Activated naive CD8-positive, alpha-beta T cell treated with anti-CD3 and anti-CD28 coated beads for 36 hours (primary cell): ENCODE measurements at places on chromosomes 6 and 20. TPM values are rescaled to one million over a fixed set of nuclear protein-coding genes. Genes with fewer than 3 reads are reported as not detected.

The CD2AP gene
- total RNA-seq: 35.7 TPM

The ZNF831 gene
- total RNA-seq: 6.9 TPM

The GNRH2 gene
- total RNA-seq: 1.1 TPM

The SHLD1 gene
- 6.9 TPM for total RNA-seq

The POU5F1 gene
- not detected for total RNA-seq

The SLCO4A1 gene
- 56.9 TPM for total RNA-seq

The OR2B6 gene
- not detected for total RNA-seq

The NRSN2 gene
- 11.2 TPM for total RNA-seq

The LY6G6C gene
- total RNA-seq: not detected

The CLVS2 gene
- not detected for total RNA-seq

The SYNE1 gene
- 21.9 TPM for total RNA-seq

The RBBP8NL gene
- not detected for total RNA-seq

The EPHA7 gene
- total RNA-seq: not detected

The PCK1 gene
- total RNA-seq: not detected

The SNPH gene
- total RNA-seq: 3.2 TPM

The RTEL1 gene
- total RNA-seq: 43.9 TPM

The SYNJ2 gene
- 29.4 TPM for total RNA-seq

The SAMD3 gene
- 3.3 TPM for total RNA-seq

The SLC17A2 gene
- not detected for total RNA-seq

The OXT gene
- 0.47 TPM for total RNA-seq

The C20orf96 gene
- 7.5 TPM for total RNA-seq

The RAET1G gene
- not detected for total RNA-seq

The TINAG gene
- not detected for total RNA-seq

The TMEM244 gene
- total RNA-seq: not detected

The RALGAPB gene
- total RNA-seq: 25.1 TPM

The MDFI gene
- not detected for total RNA-seq

The PRSS35 gene
- total RNA-seq: not detected

The LY6G6D gene
- total RNA-seq: not detected

The CLIC5 gene
- total RNA-seq: 0.50 TPM

The PRRT1 gene
- 1.4 TPM for total RNA-seq

The CCR6 gene
- 0.44 TPM for total RNA-seq

The ANKRD66 gene
- total RNA-seq: not detected

The NMBR gene
- not detected for total RNA-seq

The TLDC2 gene
- not detected for total RNA-seq

The PRR18 gene
- total RNA-seq: 0.08 TPM

The BANF2 gene
- not detected for total RNA-seq

The FOXF2 gene
- not detected for total RNA-seq

The SRSF12 gene
- total RNA-seq: 0.78 TPM

The EYA2 gene
- total RNA-seq: not detected

The UST gene
- 0.82 TPM for total RNA-seq

The BFSP1 gene
- 0.64 TPM for total RNA-seq

The ADGRF4 gene
- total RNA-seq: not detected

The TXLNB gene
- 0.18 TPM for total RNA-seq

The IL20RA gene
- not detected for total RNA-seq

The PM20D2 gene
- 27.5 TPM for total RNA-seq

The ADGRG6 gene
- 2.4 TPM for total RNA-seq

The NR2E1 gene
- total RNA-seq: not detected

The TMEM14B gene
- total RNA-seq: 112 TPM

The BYSL gene
- 79.1 TPM for total RNA-seq
